ENCODE measurements at places on chromosomes 2 and 18.

- DNase-seq: no peak
These were observed 170.8 kb downstream of the INO80D start for GRCh38 chr2:205915130-205915524.

GRCh38 chr2:172921532-172922236 is 154.0 kb upstream of the MAP3K20 start:
- DNase-seq: no peak

DNA sequence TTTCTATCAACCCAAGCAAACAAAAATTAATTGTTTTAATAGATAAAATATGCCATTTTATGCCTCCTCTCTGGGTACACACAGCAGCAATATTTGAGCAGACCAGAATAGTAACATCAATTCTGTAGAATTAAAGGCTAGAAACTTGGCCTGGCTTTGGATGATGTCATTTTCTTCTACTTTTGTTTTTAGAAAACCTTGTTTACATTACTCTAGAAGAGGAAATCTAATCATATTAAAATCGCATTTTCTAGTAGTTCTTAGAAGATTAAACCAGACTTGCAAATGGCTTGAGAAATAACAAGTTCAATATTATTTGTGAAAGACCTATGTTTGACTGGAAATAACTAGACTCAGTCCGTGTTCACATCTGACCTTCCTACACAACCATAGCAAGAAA is 102.3 kb upstream of the RFX8 start:
- DNase-seq: no peak

DNA sequence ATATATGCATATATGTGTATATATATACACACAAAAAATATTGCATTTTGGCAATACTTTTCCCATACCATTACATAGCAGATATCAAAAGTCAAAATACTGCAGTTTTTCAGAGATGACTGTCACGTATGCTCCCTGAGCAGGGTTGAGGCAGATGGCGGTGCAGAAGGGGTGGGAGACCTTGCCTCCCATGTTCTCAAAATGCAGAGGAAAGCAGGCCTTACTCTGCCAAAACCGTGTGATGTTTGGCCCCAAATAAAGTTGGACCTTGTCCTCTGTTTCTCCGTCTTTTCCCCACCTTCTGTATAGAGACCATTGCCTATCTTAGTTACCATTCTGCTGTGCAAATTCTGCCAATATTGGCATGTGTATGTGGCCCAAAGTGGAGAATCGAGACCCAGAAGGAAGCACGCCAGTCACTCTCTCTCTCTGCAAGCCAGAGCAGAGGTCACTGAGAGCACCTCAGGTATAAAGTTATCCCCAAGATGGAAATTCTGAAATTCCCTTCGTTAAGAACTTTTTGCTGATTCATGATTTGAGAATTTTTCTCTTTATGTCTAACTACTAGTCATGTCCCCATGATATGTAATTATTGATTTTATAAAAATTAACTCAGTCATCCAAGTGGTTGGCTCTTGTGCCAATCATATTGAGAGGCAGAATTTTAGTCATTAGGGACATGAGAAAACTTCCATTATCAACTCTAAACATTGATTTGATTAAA is 898.8 kb downstream of the EPHA4 start:
- DNase-seq: no peak

- DNase-seq: no peak
These were observed 78.7 kb upstream of the RGPD5 start for GRCh38 chr2:109715313-109715805.

GRCh38 chr2:47946593-47946992 is 40.3 kb upstream of the FBXO11 start:
- no peak for DNase-seq

GRCh38 chr2:159411460-159411859 is 125.0 kb upstream of the WDSUB1 start:
- no peak for DNase-seq

DNA sequence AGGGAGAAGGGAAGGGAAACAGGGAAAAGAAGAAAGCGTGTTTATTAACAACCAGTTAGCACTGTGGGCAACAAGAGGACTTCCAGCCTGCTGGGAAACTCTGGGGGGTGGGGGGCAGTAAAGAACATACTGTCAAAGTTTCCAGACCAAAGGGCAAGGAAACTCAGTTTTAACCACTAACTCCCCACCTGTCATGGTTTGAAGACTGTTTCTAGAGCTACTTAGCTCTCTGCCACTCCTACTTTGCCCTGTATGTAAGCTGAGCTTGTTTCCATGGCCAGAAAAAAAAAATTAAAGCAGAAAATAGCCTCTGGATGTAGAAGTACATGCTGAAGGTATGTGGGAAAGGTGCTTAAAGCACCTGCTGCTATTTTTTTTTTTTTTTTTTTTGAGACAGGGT is 11.0 kb upstream of the PTPN2 start:
- DNase-seq: no peak

- DNase-seq: no peak
These were observed 34.1 kb downstream of the ZNF407 start for GRCh38 chr18:74631623-74632350.

GRCh38 chr2:197042739-197043196 is 116.3 kb upstream of the PGAP1 start:
- no peak for DNase-seq

DNA sequence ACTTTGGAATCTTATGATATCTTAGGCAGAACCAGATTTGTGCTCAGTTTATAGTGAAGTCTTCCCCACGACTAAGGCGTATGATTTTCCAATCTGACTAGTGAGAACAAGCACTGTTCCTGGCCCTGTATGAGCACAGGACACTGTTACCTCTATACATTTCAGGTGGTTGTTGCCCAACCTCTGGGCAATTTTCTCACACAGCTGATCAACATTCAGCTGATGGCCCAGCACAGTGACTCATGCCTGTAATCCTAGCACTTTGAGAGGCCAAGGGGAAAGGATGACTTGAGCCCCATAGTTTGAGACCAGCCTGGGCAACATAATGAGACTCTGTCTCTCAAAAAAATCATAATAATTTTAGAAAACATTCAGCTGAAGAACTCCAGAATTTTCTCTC is 119.5 kb downstream of the ASXL3 start:
- no peak for DNase-seq

- DNase-seq: no peak
These were observed 35.2 kb downstream of the SLC40A1 start for GRCh38 chr2:189545418-189545817.

DNA sequence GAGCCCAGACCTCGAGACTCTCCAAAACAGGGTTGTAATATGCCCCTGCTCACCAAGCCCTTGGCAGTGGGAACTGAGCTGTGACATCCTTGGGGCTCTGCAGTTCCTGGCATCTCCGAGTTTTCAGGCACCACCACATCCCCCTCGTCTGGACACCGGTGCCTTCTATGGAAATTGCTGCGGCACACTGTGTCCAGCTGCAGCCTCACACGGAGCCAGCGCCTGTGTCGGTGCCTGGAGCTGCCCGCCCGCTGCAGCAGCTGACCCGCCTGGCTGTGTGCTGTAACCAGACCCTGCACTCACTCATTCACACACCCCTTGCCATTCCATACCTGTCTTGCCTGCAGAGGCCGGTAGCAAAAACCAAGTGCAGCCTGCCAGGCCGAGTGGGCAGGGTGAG is 11.8 kb downstream of the IWS1 start:
- no peak for DNase-seq

DNA sequence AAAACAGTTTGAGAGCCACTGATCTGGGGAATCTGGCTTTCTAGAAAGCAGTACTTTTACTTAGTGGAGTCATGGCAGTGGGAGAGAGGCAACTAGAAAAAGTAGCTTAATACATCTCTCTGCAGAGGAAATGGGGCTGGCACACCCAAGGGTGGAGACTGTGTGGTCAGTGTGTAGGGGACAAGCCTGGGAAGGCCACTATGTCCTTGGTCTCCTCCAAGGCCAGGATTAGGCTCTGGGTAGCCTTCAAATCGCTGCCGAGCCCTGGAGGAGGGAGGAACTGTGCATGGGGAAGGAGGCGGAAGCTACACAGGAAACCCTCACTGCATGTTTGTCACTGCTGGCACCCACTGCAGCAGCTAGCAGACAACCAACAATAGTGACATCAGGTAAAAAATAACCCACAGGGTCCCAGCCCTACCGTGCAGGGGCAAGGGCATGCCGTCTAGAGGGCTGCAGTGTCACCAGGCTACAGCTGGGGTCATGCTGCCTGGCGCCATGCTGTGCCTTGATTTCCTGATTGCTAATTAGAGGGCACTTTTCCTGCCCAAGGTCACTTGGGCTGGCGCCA is 34.8 kb downstream of the LBH start:
- peak; percentile 45 for DNase-seq

DNA sequence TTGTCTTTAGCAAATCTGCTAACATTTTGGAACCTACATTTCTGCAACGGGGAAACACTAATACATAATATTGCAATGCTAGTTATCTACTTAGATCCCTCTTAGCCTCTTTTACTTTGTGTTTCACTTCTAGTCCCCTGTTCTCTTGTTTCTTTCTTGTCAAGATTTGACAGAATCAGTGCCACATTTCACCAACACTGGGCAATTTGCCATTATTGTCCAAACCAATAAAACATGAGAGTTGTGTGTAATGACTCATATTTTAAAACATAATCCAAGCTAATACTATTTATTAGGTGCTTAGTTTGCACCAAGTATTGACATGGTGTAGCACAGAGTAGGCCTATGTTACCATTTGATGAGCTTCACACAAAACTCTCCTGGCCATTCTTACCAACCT is 33.7 kb upstream of the ACVR1C start:
- DNase-seq: no peak

DNA sequence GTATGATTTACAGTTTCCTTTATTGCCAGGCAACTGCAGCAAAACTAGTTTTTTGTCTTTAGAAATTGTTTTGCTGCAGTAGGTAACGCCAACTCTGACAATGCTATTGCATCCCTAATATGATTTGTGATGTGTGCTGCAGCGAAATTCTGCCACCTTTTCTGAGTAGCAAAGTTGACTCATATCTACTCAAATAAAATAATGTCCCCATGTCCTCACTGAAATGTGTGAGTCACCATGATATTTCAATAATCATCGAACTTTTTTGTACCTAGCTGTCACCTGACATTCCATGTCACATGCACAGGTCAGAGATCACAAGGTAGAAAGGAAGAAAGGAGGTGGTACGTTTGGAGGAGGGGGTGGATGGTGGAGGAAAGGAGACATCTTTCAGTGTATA is 205.0 kb downstream of the RAD51AP2 start:
- no peak for DNase-seq

DNA sequence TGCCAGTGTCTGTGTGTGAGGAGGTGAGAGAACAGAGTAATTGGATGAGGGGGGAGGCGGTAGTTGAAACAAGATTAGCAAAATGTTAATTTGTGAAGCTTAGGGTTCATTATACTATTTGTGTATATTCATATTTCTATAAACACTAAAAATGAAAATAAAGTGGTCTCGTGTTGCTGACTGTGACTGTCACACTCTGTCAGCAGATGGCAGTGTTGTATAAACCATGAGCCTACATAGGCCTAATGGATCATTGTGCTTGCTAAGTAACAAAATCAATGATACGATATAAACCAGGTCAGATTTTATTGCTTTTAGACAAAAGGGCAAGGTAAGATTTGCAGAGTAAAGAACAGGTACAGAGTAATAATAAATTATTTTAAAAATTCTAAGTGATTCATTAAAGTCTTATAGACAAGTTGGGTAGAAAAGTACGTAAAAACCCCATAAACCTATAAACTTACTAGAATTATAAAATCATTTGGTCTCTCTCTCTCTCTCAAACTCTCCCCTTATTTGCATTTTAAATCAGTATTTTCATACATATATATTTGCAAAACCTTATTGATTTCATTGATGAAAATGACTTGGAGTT is 182.7 kb downstream of the RPIA start:
- DNase-seq: no peak

DNA sequence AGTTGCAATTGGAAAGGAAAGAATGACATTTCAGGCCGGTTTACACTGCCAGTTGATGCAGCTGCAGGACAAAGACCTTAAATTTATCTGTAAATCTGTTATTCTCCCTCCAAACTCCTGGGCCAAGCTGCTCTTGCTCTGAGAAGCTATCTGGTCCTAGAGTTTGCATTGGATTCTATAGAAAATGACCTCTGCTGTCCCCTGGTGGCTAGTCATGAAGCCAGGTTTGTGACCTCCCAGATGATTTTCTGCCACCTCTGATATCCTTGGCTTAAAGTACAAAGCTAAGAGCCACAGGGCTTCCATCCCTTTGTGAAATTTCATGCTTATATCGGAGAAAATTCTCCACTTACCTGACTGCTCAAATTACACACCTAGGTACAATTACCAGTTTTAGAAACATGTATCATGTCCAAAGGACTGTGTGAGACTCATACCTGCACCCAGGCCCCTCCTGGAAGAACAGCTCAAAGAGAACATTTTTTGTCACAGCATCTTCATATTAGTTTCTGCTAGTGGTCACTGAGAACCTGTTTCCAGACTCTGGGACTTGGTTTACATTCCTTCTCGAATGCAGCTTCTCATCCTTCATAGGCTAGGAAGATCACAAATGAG is 28.9 kb upstream of the IER3IP1 start:
- DNase-seq: peak; percentile 12

DNA sequence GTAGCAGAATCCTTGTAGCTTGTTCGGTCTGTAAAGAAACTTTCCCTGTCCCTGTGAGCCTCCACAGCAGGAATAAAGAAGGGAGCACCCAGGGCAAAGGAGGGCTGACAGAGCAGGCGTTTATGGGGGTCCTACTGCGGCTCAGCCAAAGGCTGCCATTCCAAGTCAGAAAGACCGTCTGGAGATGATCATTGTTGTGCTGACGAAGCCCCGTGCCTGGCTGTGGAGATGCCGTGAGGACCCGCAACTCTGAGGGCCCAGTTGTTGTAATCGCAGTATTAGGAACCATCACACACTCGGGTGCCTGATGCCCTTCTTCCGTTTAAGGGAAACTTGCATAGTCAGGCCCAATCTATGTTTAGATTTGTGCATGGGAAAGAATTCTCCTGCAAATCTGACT is 16.9 kb upstream of the VWA3B start:
- no peak for DNase-seq

- no peak for DNase-seq
These were observed 99.3 kb downstream of the COPS8 start for GRCh38 chr2:237184919-237185552.

- DNase-seq: no peak
These were observed 85.9 kb upstream of the RTN4 start for GRCh38 chr2:55136138-55136541.

GRCh38 chr18:7482342-7482741 is 84.8 kb upstream of the PTPRM start:
- DNase-seq: no peak

GRCh38 chr2:63712748-63713147 is 124.0 kb downstream of the MDH1 start:
- DNase-seq: no peak

DNA sequence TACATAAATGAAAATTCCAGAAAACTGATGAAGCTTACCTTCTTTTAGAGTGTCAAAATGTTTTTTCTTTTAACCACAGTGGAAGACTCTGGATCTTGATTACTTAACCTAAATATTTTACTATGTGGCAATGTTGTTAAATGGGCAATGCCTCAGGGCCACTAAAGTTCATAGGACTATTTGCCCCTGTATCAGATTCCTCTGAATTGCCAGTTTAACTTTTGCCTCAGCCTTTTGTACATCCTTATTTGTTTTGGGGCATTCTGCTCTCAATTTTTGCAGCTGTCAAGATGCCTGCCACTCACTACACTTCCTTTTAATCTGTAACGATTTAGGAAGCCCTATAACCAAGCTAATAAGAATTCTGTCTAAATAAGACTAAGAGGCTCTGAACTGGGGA is 31.7 kb upstream of the SERTAD2 start:
- DNase-seq: no peak

All from T-helper 17 cell (primary cell).